Ecto neural progenitor cell (in vitro differentiated cells): ENCODE measurements at places on chromosomes 3 and 15.

- DNase-seq: no peak
Measured at GRCh38 chr15:74788683-74789151, 6.8 kb downstream of the CSK start.

DNA sequence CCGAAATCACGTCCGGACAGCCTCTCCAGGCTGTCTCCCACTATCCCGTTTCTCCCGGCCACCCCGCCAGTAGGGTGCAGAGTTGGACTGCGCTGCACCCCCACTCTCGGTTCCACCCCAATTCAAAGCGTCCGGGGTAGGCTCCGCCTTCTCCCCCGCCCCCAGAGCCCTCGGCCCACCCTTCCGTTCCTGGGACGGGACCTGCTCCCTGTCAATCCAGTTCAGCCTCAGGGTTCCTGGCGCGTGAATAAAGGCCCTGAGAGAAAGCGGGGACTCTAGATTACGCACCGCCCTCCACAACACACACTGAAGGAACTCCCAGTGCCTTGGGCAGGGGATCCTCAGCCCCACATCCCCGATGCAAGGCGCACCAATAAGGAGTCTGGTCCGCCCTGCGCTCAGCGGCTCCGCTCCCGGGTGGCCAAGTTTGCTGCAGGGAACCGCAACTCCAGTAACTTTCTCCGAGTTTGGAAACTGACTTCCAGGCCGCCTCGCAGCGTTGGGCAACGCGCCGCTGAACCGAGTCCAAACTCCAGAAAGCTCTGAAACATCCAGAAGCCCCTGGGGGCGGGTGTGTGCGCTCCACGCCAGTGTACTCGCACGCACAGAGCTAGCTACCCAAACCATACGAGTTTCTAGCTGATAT is 1.9 kb downstream of the ADAMTS9 start:
- peak; percentile 94 for DNase-seq

- no peak for DNase-seq
Measured at GRCh38 chr3:9216736-9217135, 32.7 kb downstream of the SRGAP3 start.

GRCh38 chr3:81913886-81914663 is 152.6 kb upstream of the GBE1 start:
- DNase-seq: no peak

DNA sequence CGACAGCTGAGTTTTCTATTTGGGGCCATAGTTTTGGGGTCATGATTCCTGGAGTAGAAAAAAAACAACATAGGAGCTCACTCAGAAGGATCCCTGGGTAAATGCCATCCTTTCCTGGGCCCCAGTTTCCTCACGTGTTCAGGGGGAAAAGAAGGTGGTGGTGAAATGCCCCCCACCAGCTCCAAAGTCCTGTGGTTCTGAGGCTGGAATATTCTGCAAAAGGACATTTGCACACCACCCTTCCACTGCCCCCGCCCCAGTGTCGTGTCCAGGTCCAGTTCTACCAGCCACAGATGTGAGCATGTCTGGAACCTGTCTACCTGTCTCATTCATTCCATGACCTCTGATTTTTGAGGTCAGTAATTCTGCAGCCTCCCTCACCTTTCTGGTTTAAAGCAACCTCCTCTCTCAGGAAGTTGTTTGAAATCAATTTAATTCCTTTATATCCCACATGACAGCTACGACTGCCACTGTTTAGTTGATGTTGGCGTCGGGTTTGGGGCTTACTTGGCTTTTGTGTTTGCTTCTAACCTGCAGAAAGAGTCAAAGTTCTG is 82.1 kb downstream of the SMAD3 start:
- no peak for DNase-seq

GRCh38 chr3:53768478-53769459 is 77.5 kb downstream of the CHDH start:
- no peak for DNase-seq

DNA sequence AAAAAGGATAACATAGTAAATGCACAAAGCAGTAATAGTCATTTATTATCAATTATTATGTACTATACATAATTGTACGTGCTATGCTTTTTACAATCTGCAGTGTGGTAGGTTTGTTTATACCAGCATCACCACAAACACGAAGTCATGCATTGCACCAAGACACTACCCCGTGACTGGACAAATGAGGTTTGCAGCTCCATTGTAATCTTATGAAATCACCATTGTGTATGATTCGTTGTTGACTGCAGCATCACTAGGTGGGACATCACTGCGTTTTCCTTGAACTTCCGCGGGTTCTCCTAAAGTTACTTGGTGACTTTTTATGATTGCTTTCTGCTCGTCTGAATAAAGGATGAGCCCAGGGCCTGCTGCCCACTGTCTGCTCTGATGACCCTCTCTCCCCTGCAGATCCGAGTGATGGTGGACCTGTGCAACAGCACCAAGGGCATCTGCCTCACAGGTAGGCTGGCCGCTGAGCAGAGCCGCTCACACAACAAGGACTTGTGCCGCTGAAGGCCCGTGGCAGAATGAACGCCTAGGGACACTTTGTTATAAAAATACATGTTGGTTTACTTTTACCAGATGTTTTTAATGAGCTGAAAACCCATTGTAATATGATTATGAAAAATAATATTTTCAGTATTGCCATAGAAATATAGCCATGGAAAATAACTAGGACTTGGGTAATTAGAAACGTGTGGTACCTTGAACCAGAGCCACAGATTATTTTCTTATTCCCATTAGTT is 35.8 kb downstream of the GLDN start:
- DNase-seq: no peak

- DNase-seq: no peak
Measured at GRCh38 chr15:53982071-53982680, 3.9 kb downstream of the UNC13C start.

DNA sequence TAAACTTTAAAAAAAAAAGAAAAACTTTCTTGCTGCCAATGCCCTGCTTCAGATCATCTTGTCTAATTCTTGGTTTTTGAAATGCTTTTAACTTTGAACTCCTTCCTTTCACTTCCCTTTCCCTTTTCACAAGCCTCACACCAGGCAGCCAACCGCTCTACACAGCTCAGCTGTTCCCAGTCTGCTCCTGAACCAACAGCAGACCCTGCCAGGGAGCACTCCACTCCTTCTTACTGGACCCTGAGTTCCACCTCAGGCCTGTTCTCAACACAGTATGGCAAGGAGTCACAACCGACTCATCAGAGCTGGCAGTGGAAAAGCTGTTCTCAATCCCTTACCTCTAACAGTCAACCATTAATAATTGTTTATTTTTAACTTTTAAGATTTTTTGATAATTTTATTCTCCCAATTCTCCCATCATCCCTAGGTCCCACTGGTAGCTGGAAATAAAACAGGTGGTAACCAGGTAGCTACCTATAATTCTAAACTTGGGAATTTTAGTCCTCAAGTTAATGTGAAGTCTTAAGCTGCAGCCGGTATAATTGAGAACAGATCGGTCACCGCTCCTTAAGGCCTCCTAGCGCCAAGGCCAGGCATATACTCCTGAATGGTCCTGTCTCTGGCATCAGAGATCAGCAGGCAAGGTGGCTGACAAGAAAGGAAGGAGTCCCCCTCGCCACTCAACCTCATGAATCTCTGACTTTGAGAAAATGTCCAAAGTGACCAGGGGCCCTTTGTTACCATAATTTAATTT is 43.9 kb downstream of the BOC start:
- no peak for DNase-seq

GRCh38 chr3:72017935-72018334 is 233.0 kb upstream of the PROK2 start:
- DNase-seq: no peak

- DNase-seq: peak; percentile 51
Measured at GRCh38 chr15:51801391-51801835, 28.0 kb upstream of the TMOD3 start.

DNA sequence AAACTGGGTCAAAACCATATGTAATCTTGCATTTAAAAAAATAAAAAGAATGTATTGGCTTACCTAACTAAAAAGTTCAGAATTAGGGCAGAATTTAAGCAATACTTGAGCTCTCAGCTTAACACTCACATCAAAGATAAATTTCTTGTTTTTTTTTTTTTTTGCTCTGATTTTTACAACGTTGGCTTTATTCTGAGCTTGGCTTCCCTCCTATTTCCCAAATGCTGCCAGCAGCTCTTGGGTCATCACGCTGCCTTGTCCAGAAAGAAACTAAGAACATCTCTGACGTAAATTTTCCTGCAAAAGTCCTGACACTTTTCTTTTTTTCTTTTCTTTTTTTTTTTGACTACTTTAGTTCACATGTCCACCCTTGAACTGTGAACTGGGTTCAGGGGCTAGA is 150.6 kb upstream of the TGFBR2 start:
- no peak for DNase-seq

- DNase-seq: no peak
Measured at GRCh38 chr3:128858167-128858566, 21.3 kb upstream of the ACAD9 start.
